ENCODE measurements at places on chromosomes 12 and 14. TPM values are rescaled to one million over a fixed set of nuclear protein-coding genes. Genes with fewer than 3 reads are reported as not detected.

HVCN1 gene
- 12.2 TPM for total RNA-seq

SLC2A13 gene
- 17.2 TPM for total RNA-seq

FAM186B gene
- not detected for total RNA-seq

MFAP5 gene
- total RNA-seq: 232 TPM

LBHD2 gene
- total RNA-seq: not detected

CPNE6 gene
- not detected for total RNA-seq

TOMM20L gene
- total RNA-seq: not detected

CCDC175 gene
- total RNA-seq: not detected

RPS6KL1 gene
- 5.2 TPM for total RNA-seq

DNA sequence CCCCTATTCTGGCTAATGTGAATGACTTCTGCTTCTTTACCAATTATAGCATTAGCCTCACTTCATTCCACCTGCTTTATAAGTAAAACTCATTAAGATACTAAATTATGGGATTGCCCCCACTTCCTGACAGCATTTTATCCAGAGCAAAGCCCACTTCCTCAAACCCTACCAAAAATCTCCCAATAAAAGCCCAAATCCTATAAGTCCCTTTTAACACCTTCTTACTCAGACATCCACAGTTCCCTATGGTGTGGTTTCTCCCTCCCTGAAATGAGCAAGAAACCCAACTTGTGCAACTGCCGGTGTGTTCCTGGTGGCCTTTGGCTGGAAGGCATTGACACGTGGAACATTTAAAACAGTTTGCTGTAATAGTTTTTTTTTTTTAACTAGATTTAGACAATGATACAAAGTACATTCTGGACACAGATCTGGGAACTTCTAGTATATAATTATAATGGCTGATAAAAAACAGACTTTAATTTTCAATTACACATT lies 53.1 kb downstream of the BRMS1L start:
- DNase-seq: no peak

- DNase-seq: no peak
Observed at GRCh38 chr12:68537571-68537970, 73.1 kb upstream of the RAP1B start.

GRCh38 chr12:132139912-132140311 lies 4.2 kb downstream of the DDX51 start:
- no peak for DNase-seq

GRCh38 chr14:58824106-58824505 lies 186.3 kb downstream of the DACT1 start:
- DNase-seq: no peak

GRCh38 chr14:54902521-54903420 lies at the start of gene GCH1:
GCH1 (minus strand) TSS chr14:54902826; CDS start chr14:54902663, 163 bp downstream.
- DNase-seq: peak; percentile 53

DNA sequence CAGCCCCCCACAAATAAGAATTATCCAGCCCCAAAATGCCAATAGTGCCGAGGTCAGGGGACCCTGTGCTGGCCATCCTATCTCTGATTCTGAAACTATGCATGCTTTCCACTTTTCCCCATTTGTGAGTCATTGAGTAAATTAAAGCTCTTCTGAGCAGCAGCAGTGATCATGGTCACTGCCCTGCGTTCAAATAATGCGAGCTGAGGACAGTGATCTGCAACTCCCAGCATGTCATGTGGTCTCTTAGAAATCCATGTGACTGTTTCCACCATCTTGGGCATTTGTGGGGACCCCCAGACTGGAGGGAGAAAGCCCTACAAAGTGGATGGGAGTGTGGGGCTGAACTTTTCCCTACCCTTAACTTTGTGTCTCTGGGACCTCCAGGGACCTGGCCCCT lies 53.8 kb downstream of the C14orf132 start:
- DNase-seq: no peak

DNA sequence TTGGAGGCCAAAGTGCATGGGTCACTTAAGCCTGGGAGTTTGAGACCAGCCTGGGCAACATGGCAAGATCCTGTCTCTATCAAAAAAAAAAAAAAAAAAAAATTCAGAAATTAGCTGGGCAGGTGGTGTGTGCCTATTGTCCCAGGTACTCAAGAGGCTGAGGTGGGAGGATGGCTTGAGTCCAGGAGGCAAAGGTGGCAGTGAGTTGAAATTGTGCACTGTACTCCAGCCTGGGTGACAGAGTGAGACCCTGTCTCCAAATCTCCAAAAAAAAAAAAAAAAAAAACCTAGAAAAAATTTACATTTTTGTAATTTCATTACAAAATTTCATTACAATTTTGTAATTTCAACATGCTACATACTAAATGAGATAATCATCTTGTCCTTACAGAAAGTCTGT lies 42.7 kb downstream of the SYNE2 start:
- no peak for DNase-seq

DNA sequence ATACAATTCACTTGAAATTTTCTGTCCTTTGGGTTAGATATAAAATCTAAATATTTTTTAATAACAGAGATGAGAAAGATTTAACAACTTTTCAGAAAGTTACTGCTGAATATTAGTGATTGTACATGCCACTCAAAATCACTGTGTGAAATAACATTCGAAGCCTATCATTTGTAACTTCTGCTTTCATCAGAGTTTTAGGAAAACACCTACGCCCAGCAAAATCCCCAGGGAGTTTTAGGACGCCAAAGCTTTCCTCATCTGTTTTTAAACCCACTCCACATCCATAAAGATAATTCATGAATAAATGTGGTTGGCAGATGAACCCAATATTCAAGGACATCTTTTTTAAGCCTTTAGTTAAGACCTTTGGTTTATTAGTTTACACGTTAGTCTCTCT lies 23.9 kb downstream of the TC2N start:
- DNase-seq: no peak

- DNase-seq: no peak
Observed at GRCh38 chr14:100715332-100715731, 11.4 kb upstream of the DLK1 start.

GRCh38 chr14:61416591-61416990 lies 95.2 kb downstream of the PRKCH start:
- DNase-seq: no peak

- no peak for DNase-seq
Observed at GRCh38 chr12:89486264-89486663, 38.3 kb downstream of the GALNT4 start.

DNA sequence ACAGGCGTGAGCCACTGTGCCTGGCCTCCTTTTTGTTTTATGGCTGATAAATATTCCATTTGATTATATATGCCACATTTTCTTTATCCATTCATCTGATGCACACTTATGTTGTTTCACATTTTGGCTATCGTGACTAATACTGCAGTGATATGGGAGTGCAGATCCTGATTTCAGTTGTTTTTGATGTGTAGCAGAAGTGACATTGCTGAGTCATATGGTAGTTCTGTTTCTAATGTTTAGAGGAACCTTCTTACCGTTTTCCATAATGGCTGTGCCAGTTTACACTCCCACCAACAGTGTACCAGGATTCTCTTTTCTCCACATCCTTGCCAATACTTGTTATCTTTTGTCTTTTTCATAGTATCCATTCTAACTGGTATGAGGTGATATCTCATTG lies 235.9 kb downstream of the ERC1 start:
- no peak for DNase-seq

- DNase-seq: no peak
Observed at GRCh38 chr14:34699873-34700621, 14.3 kb downstream of the CFL2 start.

GRCh38 chr12:63822352-63822751 lies 22.1 kb upstream of the SRGAP1 start:
- DNase-seq: no peak

DNA sequence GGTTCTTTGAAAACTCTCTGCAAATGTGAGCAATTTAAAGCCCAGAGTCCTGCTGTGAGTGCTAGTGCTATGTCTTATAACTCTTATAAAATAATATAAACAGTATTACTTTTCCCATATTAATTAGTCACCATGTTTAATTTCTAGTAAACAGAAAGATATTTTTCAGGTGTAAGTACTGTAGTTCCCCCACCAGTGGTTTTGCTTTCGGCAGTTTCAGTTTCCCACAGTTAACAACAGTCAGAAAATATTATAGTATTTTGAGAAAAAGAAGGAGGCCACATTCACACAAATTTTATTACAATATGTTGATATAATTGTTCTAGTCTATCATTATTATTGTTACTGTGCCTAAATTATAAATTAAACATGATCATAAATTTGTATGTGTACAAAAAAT lies 800.5 kb downstream of the LRFN5 start:
- no peak for DNase-seq

DNA sequence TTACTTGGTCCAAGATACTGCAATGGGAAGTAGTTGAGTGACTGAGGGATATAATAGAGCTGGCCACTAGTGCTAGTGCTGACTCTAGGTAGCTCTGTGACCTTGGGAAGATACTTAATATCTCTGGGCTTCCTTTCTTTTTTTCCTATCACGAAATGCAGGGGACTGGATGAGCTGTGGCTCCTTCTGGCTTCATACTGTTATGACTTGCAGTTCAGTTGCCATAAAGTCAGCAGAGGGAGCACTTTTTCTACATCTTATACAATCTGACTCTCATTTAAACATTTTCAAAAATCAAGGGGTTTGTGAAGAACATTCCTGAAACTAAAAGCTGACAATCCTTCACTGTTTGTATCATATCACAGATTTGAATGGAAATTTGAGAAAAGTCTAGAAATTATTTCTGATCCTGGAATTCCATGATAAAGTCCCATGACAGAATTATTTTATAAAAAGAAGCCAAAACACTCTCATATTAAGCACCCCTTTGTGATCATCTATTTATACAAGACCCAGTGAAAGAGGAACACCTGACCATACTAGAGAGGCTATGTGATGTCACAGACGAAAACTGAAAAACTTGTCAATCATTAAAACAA lies 5.3 kb downstream of the BHLHE41 start:
- no peak for DNase-seq

GRCh38 chr12:56872366-56872765 lies 61.8 kb downstream of the SDR9C7 start:
- DNase-seq: no peak

Measured in omental fat pad (tissue), 4 donors.